Amniotic stem cell (primary cell): ENCODE measurements at places on chromosomes 6 and 20.

- DNase-seq: no peak
These were observed 174.2 kb downstream of the PDE7B start for GRCh38 chr6:136025736-136026135.

- DNase-seq: no peak
These were observed 968.4 kb upstream of the SLC35B3 start for GRCh38 chr6:9403736-9404135.

GRCh38 chr6:98669371-98669770 lies 165.0 kb upstream of the POU3F2 start:
- no peak for DNase-seq

GRCh38 chr6:125932451-125932795 lies 24.1 kb upstream of the HINT3 start:
- DNase-seq: no peak

GRCh38 chr6:43910638-43911353 lies 140.8 kb downstream of the VEGFA start:
- DNase-seq: no peak
